Renal pelvis (tissue), 12 donors: ENCODE measurements at places on chromosomes 12 and 14. TPM values are rescaled to one million over a fixed set of nuclear protein-coding genes. Genes with fewer than 3 reads are reported as not detected.

RARG gene
- 35.7 TPM for polyA plus RNA-seq

PTGER2 gene
- 6.6 TPM for polyA plus RNA-seq

ALG10B gene
- polyA plus RNA-seq: 14.1 TPM

MYH6 gene
- 0.16 TPM for polyA plus RNA-seq

FOXN4 gene
- 2.4 TPM for polyA plus RNA-seq

NRXN3 gene
- 6.1 TPM for polyA plus RNA-seq

ARMH4 gene
- 74.2 TPM for polyA plus RNA-seq

DNA sequence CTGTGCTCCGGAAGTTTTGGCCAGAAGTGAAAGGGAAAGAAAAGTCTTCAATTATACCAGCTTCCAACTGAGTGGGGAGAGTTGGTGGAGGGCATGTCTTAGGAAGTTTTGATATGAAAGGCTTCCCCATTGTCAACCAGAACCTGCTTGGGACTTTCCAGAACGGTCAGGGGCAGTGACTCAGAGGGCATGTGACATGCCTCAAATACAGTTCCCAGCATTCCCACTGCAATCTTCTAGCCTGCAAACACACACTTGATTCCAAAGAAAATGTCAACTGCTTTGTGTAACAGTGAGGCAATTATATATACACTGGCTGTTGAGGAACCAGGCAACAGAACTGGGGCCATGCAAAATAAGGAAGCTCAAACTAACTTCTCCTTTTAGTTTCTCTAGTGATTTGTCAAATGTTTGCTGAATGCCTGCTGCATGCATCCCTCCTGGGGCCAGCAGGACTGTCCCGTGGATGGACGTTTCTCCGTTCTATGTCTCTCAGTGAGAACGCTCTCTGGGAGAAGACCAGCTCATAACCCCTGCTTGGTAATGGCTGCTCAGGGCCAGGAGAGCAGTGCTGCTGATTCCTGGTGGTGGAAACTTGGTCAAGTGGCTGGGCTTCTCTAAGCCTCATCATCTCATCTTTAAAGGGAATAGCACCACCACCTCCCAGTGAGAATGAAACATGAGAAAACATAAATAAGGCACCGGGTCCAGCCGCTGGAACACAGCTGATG lies 18.3 kb downstream of the SLC25A47 start:
- DNase-seq: no peak

GRCh38 chr14:90513161-90514014 lies 116.6 kb downstream of the CALM1 start:
- DNase-seq: peak; percentile 58

- no peak for DNase-seq
These were observed 208.4 kb downstream of the DPF3 start for GRCh38 chr14:72685456-72685855.

DNA sequence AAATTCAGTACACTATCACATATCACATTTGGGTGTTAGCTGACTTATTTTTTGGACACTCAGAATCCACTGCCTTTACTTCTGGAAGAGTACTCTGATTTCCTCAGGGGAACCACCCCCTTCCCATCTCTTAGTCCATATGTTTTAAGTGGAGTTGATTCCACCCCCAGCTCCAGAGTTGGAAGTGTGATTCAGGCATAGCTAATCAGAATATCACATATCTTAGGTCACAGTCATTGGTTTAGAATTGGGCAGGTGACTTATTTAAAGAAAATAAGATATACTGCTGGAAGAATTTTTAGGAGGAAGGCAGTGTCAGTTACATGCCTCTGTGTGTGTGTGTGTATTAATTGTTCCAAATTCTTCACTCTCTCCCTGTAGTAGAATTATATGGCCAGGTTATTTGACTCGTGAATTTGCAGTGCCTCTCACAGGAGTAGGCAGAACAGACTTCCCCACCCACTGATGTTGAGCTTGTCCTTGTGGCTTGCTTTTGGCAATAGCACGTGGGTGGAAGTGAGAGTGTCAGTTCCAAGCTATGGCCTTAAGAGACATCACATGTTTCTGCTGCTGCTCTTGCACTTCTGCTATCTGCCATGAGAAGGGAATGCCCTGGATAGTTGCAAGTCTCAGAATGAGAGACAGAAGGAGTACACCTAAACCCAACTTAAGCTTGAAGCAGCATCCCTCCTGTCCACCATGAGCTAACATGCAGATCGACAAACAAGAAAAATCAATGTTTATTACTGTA lies 6.4 kb upstream of the GAS2L3 start:
- DNase-seq: no peak

DNA sequence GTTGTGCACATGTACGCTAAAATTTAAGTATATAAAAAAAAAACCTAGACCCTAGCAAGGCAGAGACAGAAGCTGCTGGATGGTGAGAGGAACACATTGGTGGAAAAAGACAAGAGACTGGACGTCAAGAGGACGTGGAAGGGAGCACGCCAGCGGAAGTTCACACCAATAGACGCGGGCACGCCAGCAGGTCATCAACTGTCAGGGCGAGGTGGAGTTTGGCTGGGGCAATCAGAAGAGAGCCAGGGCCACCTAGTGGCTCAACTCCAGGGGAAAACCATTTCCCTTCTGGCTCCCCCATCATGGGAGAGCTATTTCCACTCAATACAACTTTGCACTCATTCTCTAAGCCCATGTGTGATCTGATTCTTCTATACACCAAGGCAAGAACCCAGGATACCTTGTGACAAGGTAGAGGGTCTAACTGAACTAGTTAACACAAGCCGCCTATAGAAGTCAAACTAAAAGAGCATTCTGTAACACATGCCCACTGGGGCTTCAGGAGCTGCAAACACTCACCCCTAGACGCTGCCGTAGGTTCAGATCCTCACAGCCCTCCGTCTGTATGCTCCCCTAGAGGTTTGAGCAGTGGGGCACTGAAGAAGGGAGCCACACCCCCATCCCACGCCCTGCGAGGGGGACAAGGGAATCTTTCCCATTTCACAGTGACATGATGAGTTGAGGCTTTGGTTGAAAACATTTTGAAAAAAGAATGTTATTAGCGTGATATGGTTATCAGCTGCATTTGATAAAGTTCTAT lies 702.7 kb downstream of the TMTC2 start:
- DNase-seq: no peak

- peak; percentile 58 for DNase-seq
These were observed 266.4 kb downstream of the NAV3 start for GRCh38 chr12:78096909-78097597.

DNA sequence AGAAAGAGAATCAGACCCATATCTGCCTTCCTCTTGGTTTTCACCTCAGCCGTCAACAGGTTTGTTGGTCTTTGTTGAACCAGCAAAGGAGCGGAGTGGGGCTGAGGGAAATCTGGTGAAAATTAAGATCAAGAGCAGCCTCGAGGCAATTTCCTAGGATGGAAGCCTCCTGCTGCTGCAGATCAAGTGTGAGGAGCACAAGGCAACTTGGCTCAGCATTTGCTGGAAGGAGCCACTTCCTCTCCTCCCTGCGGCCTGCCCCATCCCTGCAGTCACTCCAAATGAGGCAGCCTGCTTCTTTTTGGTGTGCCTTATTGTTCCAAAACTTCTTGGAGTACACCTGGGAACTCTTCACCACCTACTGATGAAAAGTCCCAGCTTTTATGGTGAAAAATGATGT lies 4.9 kb downstream of the TC2N start:
- DNase-seq: no peak

DNA sequence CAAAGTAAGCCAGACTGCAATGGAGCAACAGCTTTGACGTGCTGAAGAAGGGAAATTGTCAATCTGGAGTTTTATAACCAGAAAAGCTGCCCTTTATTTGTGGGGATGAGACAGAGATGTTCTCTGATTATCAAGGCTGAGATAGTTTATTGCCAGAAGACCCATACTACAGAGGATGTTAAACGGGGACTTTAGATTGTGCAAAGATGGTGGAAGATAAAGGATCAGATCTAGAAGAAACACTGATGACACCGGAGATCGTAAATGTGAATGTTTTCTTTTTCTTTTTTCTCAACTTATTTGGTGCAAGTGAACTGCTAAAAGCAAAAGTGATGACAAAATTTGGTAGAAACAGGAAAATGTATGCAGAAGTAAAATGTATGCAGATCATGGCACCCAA lies 178.3 kb upstream of the PLEKHG7 start:
- DNase-seq: no peak

- DNase-seq: no peak
These were observed 128.8 kb downstream of the CCDC60 start for GRCh38 chr12:119463211-119463926.

- no peak for DNase-seq
These were observed 7.4 kb downstream of the DAAM1 start for GRCh38 chr14:59195912-59196311.
